Aorta (tissue), 5 donors: ENCODE measurements at places on chromosomes 11 and 22. TPM values are rescaled to one million over a fixed set of nuclear protein-coding genes. Genes with fewer than 3 reads are reported as not detected.

The LIMK2 gene
- 55.2 TPM for total RNA-seq

DNA sequence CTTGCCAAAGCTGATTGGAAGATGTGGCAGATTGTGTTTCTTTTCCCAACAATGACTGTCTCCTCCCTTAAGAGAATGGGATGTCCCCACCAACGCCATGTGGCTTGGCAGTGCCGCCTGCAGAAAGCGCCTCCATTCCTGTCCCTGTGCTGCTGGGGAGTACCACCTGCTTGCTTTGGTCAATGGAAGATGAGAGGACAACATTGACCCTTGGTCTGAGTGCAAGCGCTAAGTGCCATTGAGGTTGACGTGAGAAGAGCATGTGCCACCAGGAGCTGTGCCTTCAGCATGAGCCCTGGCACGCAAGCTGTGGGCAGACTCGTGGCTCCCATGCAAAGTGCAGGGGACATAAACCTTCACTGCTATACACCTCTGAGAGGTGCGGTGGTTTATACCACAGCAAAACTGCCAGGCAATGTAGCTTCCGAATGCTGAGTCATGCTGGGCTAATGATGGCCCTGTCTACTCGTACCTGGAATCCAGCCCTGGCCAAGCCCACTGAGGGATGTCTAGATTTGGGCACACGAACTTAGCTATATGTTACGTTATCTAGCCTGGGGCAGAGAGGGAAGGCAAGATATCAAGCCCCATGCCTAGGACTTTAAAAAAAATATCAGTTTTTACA is 41.9 kb downstream of the MYEOV start:
- DNase-seq = no peak

- peak; percentile 68 for DNase-seq
Observed at GRCh38 chr11:62152245-62153086, 28.7 kb downstream of the INCENP start.

The BDNF gene
- total RNA-seq = 6.2 TPM

The OR9G1 gene
- not detected for total RNA-seq

The CARD10 gene
- total RNA-seq = 10.1 TPM

- no peak for DNase-seq
Observed at GRCh38 chr22:41242396-41243117, 1.8 kb upstream of the CHADL start.

- DNase-seq = peak; percentile 83
Observed at GRCh38 chr22:46737105-46737975, 712 bp downstream of the CERK start.

DNA sequence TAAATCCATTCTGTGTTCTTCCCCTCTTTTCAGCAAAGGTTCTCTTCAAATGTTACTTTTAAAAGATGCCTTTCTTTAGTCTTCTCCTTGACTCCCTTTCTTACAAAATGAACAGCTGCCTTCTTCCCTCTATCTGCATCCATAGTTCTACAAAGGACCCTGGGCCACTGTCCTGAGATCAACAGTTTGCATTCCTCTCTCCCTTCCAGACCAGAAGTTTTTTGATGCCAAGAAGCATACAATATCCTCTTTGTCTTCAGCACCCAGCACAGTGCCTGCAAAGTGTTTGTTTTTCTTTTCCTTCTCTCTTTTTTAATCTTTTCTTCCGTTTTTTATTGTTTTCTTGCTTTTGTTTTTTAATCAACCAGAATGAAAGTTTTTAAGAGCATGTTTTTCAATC is 183.5 kb upstream of the SNX19 start:
- no peak for DNase-seq

DNA sequence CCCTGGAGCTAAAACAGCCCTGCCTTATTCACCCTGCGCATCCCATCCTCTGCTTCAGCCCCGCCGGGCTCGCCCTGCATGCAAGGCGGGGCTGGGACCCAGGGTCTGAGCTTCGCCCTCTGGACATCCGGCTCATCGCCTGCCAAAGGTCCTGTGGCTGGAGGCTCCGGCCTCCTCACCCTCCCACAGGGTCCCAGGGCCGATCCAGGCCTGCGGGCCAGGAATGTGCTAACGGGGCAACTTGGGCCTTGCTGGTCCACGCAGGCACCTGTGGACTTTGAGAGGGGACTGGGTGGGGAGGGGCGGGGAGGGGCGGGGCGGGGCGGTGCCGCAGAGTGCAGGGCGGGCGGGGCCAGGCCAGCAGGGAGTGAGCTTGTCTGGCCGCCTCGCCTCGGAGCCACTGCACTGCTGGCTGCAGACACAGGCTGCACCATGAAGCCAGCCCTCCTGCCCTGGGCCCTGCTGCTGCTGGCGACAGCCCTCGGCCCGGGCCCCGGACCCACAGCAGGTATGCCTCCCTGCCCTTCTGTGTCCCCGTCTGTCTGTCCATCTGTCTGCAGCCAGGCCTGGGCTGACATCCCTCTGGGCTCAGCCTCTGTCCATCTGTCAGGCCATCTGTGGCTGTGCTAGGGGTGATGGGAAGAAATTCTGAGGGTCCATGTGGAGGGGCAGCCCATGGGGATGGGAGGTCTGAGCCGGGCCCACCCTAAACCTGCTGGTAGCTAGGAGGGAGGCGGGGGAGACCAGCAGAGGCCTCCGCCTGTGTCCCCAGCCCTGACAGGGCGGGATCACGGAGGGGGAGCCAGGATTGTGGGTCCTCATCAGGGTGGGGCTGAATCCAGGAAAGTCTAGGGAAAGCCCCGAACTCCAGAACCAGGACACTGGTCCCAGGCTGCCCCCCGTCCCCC is at the start of gene SUSD2:
Gene SUSD2, plus strand, starts transcription at position 400 of the 908 bp plus-strand sequence. Its CDS starts 33 bp downstream, at position 433.
- DNase-seq = no peak

- peak; percentile 98 for DNase-seq
Observed at GRCh38 chr22:30667494-30668385, at the start of gene DUSP18. TSS of gene DUSP18 (minus strand) at chr22:30667875. CDS start at chr22:30664003, 3,872 bp downstream.

The PATE4 gene
- total RNA-seq = not detected

GRCh38 chr22:48686694-48687302 is 1140.9 kb downstream of the BRD1 start:
- no peak for DNase-seq

GRCh38 chr22:41302021-41302767 is 869 bp downstream of the ZC3H7B start:
- DNase-seq = no peak

The CFAP300 gene
- total RNA-seq = 3.2 TPM

The OR8I2 gene
- total RNA-seq = not detected

The POTEH gene
- total RNA-seq = not detected

DNA sequence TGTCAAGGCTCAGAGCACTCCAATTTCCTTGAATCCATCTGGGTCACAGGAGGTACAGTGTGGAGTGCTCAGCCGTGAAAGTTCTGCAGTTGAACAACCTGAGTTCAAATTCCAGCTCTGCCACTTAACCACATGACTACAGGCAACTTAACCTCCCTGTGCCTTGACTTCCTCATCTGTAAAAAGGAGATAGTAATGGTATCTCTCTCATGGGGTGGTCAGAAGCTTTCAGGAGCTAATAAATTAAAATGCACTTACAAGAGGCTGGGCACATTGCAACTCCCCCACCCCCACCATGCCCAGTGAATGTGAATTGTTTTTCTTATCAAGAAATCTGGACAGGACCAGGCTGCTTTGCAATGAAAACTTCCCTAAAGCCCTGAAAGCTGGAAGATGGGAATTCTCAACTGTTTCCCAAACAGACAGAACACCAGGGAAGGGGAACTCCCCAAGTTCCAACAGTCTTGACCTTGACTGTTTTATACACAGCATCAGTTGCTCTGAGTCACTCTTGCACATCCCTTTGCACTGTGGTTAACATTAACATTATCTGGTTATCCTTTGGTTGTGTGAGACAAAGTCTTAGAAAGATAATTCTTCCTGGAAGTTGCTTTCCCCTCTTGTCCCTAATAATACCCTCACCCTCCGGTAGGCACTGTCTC is 137.0 kb downstream of the SLC1A2 start:
- no peak for DNase-seq

GRCh38 chr11:109051200-109051599 is 370.8 kb upstream of the C11orf87 start:
- no peak for DNase-seq

DNA sequence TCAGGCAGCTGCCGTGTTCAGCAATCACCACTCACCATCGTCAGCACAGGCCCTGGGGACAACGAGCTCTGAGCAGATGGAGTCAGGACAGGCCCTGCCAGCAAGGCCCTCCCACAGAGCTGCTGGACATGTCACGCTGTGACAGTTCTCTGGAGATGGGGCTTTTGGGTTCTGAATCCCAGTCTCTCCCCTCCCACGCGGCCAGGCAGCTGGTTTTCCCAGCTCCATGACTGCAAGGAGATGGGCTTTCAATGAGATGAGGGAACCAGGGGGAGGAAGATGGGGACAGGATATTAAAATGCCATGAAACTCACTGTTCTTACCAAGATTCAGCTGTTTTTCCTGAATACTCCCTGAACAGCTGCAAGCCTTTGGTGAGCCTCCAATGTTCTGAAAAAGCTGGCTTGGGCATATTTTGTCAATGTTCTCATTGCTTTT is 305.9 kb downstream of the BRD1 start:
- no peak for DNase-seq

DNA sequence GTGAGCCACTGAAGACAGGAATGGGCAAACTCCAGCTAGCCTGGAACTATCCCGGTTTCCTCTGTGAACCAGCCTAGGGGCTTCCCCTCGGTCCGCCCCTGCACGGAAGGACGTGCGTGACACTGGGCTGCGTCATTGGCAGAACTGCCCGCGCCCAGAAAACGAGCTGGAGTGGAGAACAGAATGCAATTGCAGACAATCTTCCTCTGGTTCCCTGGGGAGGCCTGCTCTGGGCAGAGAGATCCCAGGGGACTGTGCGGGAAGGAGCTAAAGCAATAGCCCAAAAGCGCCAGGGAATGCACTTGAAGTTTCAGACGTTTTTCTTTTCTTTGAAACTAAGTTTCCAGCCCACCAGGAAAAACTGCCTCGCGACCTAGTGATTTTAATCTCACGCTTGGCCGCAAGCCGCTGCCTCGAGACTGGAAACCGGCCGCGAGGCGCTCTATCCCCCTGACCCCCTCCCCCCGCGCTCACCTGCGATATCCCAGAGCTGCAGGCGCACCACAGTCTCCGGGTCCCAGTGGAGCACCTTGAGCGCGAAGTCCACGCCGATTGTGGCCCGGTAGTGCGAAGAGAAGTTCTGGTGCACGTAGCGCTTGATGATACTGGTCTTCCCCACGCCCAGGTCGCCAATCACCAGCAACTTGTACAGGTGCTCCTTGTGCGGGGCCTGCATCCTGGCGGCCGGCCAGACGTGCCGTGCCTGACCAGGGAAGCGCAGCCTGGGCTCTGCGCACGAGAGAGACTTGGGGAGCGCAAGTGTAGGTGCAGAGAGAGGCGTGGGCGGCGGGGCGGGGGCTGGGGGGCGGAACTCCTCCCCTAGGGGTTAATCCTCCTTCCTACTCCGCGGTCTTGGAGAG is at the start of gene RAB38:
Gene RAB38, minus strand, starts transcription at position 735 of the 860 bp plus-strand sequence. Its CDS starts 59 bp downstream, at position 676.
- peak; percentile 88 for DNase-seq

DNA sequence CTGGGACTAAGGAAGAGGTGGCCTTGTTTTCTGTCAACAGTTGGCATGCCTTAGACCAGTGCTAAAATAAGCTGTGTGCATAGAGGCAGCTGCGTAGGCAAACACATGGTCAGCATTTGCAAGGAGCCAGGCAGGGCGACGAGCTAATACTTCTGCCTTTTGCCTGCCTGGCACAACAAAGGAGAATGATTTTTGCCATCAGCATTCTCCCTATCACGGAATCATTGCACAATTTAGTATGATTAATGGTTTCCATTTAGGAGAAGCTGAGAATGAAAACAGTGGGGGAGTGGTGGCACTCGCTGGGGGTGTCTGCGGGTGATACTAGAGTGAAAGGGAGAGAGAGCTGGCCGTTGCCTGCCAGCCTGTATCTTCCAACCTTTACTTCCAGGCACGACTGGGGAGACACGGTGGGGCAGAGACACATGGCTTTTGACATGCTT is 336.0 kb downstream of the CADM1 start:
- no peak for DNase-seq

GRCh38 chr11:128465531-128465930 is 121.8 kb downstream of the ETS1 start:
- no peak for DNase-seq

- DNase-seq = no peak
Observed at GRCh38 chr11:96098511-96099241, 174.8 kb upstream of the MTMR2 start.

DNA sequence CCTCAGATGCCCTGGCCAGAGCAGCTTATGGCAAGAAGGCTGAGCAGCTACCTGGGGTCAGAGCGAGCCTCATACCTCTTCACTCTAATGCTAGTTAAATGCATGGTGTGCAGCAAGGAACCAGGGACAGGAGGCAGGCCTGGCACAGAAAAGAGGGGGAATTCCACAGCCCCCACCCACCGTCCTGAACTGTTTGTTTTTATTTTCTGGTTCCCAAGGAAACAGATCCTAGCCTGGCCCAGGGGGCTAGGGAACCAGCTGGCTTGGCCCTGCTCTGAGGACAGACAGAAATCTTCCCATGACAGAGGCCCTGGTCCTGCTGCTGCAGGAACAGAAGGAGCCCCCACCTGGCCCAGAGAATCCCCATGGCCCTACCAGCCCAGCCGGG is 40.4 kb downstream of the SLCO2B1 start:
- peak; percentile 19 for DNase-seq

- no peak for DNase-seq
Observed at GRCh38 chr11:96104496-96104895, 180.6 kb upstream of the MTMR2 start.

The PHOX2A gene
- not detected for total RNA-seq

DNA sequence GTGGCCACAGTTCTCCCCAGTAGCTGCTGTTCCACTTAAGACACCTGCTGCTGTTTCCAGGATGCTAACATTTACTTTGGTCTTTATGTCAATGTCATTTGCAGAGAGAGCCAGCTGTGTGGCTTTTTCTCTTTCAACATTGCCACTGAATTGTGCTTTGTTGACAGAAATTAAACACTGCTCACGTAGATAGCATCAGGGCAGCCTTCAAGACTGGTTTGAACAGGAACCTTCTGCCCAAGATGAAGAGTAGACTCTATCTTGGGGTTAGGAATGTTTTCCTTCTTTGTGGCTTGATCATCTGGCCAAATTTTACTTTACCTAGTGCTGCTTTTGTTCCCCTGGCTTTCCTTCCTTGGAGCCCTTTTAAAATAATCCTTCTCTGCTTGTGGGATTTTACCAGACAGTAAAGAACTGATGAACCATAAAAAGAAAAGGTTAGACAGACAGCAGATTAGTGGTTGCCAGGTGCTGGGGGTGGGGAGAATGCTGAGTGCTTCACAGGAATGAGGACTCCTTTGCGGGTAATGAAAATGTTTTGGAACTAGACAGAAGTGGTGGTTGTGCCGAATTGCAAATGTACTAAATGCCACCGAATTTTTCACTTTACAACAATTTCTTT is 22.7 kb upstream of the XBP1 start:
- DNase-seq = no peak

- no peak for DNase-seq
Observed at GRCh38 chr22:46414704-46415103, 79.2 kb downstream of the TRMU start.

DNA sequence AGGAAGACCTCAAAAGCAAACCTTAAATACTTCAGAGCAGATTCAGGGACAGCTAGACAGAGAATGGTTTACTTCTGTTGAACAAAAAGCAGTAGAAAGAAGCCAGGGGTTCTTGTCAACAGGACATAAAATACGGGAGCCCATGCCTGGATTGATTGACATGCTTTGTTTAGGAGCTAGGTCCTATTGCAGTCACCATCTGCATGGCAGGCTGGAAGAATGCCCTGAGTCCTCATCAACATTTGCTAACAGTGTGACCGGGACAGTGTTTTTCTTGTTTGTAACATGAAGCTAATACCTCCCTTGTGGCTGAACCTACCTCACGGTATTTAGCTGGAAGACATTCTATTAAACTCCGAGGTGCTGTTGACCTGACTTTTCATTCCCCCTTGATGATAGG is 225.4 kb downstream of the NTM start:
- DNase-seq = no peak

The SSTR3 gene
- total RNA-seq = not detected

- DNase-seq = no peak
Observed at GRCh38 chr22:41683616-41684015, 5.1 kb downstream of the SNU13 start.

- peak; percentile 70 for DNase-seq
Observed at GRCh38 chr22:43036282-43036829, 21.4 kb upstream of the PACSIN2 start.
